ENCODE measurements at places on chromosomes 2 and 18. TPM values are rescaled to one million over a fixed set of nuclear protein-coding genes. Genes with fewer than 3 reads are reported as not detected.

The GTF2A1L gene
- not detected for total RNA-seq

The HDAC4 gene
- 46.2 TPM for total RNA-seq

The MYO7B gene
- not detected for total RNA-seq

The SH3RF3 gene
- 1.3 TPM for total RNA-seq

The AQP4 gene
- total RNA-seq = 1.7 TPM

The TMEM178A gene
- 28.7 TPM for total RNA-seq

The STPG4 gene
- total RNA-seq = 0.33 TPM

The SERTAD2 gene
- 19.0 TPM for total RNA-seq

The EVX2 gene
- not detected for total RNA-seq

The ZCCHC2 gene
- 18.5 TPM for total RNA-seq

The LAMA1 gene
- 257 TPM for total RNA-seq

GRCh38 chr18:398935-399630 lies 101.4 kb downstream of the COLEC12 start:
- peak overlapping the region; percentile 47 for H3K27ac ChIP-seq
- H3K4me3 ChIP-seq = no peak overlapping the region
- no peaks in the 10 kb centered on the region for H3K36me3 ChIP-seq
- DNase-seq = no peak
- no peaks in the 10 kb centered on the region for H3K27me3 ChIP-seq
- H3K4me1 ChIP-seq = peaks cover 2% of the 10 kb centered on the region

DNA sequence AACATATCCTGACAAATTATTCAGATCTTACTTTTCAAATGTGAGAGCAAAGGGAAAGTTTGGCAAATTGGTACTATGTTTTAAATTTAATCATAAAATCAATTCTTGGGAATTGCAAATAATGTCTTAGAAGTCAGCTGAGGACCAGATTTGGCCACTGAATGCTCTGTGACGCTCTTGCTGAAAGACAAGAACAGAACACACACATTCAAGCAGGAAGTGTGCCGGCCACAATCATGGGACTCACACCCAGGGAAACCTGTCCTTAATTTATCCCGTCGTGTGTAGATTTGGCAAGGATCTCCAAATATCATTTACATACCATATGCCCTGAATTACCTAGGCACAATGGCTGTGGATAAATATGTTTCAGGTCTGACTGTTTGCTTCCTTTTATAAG lies 253.1 kb downstream of the TCF4 start:
- no peak for DNase-seq
- H3K4me3 ChIP-seq = no peak overlapping the region
- H3K27me3 ChIP-seq = peaks cover 71% of the 10 kb centered on the region
- H3K36me3 ChIP-seq = peaks cover 8% of the 10 kb centered on the region
- H3K4me1 ChIP-seq = peaks cover 3% of the 10 kb centered on the region

- H3K27me3 ChIP-seq = peaks cover 3% of the 10 kb centered on the region
- H3K36me3 ChIP-seq = no peaks in the 10 kb centered on the region
- no peak overlapping the region for H3K27ac ChIP-seq
- peaks cover 25% of the 10 kb centered on the region for H3K4me1 ChIP-seq
Measured at GRCh38 chr2:150126839-150127238, 360.6 kb downstream of the RND3 start.

DNA sequence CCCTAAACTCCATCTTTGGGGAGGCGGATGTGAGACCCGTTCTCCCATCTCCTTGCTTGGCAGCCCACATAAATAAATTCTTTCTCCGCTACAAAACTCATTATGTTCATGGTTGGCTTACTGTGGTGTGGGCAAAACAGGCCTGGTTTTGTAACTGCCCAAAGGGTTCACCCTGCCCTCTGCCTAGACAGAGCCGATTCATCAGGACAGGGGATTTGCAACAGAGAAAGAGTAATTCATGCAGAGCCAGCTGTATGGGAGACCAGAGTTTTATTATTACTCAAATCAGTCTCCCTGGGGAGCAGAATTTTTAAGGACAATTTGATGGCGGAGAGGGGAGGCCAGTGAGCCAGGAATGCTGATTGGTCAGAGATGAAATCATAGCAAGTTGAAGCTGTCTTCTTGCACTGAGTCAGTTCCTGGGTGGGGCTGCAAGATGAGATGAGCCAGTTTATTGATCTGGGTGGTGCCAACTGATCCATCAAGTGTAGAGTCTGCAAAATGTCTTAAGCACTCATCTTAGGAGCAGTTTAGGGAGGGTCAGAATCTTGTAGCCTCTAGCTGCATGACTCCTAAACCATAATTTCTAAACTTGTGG lies 8.4 kb upstream of the RNF125 start:
- H3K36me3 ChIP-seq = no peaks in the 10 kb centered on the region
- peaks cover 1% of the 10 kb centered on the region for H3K4me1 ChIP-seq
- H3K27me3 ChIP-seq = no peaks in the 10 kb centered on the region
- no peak for DNase-seq

DNA sequence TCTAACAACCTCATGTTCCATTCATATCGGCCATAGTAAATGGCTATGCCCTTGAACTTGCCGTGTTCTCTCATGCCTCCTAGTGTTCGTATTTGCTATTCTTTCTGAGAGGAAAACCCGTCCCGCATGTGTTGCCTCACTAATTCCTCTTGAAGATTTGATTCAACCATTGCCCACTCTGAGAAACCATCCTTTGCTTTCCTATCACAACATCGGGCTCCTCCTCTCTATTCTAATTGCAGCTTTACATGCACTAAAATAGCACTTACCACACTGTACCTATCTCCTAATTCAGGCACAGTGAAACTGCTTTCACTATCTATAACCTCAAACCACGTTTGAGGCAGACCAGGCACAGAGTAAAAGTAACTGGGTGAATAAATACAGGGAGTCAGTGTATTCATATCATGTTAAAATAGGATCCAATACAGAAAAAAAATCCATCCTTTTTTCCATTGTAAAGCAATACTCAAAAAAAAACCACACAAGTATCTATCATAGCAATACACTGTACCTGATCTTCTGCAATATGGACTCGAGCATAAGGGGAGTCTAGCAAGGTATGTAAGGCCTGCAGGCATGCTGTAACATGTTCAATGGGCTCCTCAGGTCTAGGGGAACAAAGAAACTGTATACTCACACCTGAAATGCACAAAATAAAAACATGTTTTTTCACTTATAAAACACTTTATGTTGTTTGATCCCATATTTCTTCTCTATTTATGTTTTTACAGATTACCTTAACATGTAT lies 39.0 kb upstream of the STRN start:
- peaks cover 1% of the 10 kb centered on the region for H3K4me1 ChIP-seq
- H3K27me3 ChIP-seq = no peaks in the 10 kb centered on the region
- DNase-seq = no peak
- H3K4me3 ChIP-seq = no peak overlapping the region
- peaks cover 10% of the 10 kb centered on the region for H3K36me3 ChIP-seq
- H3K27ac ChIP-seq = no peak overlapping the region

DNA sequence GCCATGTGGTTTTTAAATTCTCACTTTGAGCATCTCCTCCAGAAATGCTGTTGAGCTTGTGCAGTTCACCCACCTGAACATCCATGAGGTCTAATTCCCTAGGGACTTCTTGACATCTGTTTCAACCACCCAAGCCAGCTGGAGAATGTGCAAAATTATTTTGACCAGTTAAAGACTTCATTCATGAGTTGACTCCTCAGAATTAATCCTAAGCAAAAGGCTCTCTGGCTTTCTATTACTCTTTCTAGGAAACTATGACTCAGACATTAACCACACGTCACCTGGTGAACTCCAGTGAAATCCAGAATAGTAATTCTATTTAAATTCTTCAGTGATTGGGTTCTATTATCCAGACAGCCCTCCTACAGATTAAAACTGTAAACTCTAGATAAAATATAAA lies 247.5 kb downstream of the NBAS start:
- no peak for DNase-seq

DNA sequence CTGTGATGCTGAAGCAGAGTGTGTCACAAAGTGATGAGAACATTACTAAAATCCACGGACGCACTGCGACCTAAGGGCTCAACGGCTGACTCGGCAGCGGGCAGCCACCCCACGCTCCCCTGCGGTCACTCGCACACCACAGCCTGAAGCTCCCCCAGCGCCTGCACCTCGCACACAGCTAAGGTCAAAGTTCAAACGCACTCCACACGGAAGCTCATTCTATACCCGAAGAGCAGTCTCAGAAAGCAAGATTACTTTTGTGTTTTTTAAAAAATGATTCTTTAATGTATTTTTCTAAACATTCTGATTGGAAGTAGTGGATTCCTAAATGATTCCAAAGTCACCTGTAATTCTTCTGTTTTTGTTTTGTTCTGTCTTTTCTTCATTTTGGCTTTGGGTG lies 21.7 kb downstream of the ASPRV1 start:
- peak overlapping the region; percentile 74 for H3K27ac ChIP-seq
- peaks cover 23% of the 10 kb centered on the region for H3K36me3 ChIP-seq
- no peak for DNase-seq

DNA sequence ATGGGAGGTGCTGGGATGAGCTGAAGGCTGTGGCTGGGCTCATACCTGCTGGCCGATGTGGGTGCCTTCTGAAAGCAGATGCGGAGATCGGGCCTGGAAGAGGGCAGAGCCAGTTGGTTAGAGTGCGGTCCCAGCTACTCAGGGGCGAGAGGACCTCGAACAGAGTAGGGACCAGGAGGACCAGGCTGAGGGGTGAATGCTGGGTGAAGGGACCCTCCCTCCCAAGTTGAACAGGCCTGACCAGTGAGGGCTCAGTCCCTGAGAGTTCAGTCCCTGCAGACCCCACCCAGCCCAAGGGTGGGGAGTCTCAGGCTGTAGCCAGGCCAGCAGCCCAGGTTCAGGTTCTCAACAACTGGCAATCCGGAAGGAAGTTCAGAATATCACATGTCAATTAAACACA lies 232.8 kb upstream of the HS6ST1 start:
- DNase-seq = no peak
- no peak overlapping the region for H3K4me3 ChIP-seq
- peaks cover 14% of the 10 kb centered on the region for H3K27me3 ChIP-seq
- no peak overlapping the region for H3K27ac ChIP-seq

DNA sequence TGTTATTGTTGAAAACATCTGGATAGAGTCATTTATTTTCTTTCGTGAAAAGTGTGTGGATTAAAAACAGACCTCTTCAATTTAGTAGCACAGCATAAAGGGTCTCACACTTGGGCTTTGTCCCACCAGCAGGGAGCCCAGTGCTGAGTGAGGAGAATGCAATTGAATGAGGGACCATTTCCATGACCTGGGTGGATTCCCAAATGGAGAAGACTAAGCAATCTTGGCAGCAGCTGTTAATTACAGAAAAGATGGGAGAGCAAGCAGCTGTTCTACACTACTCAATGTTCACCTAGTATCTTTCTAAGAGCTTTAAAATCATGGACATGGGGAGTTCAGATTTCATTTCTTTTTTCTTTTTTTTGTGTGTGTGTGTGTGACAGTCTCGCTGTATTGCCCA lies 121.8 kb upstream of the FN1 start:
- no peaks in the 10 kb centered on the region for H3K27me3 ChIP-seq
- H3K4me3 ChIP-seq = no peak overlapping the region
- no peak for DNase-seq
- no peaks in the 10 kb centered on the region for H3K4me1 ChIP-seq
- no peaks in the 10 kb centered on the region for H3K36me3 ChIP-seq

- H3K4me3 ChIP-seq = peak overlapping the region; percentile 50
- no peaks in the 10 kb centered on the region for H3K36me3 ChIP-seq
- H3K4me1 ChIP-seq = peaks cover 4% of the 10 kb centered on the region
- H3K27ac ChIP-seq = peak overlapping the region; percentile 52
Measured at GRCh38 chr2:197786010-197786877, 1.1 kb upstream of the BOLL start.

- H3K4me1 ChIP-seq = no peaks in the 10 kb centered on the region
- peaks cover 40% of the 10 kb centered on the region for H3K27me3 ChIP-seq
- H3K4me3 ChIP-seq = no peak overlapping the region
- H3K27ac ChIP-seq = no peak overlapping the region
- no peaks in the 10 kb centered on the region for H3K36me3 ChIP-seq
Measured at GRCh38 chr2:176494949-176495353, 225.7 kb downstream of the MTX2 start.

- DNase-seq = no peak
- no peaks in the 10 kb centered on the region for H3K36me3 ChIP-seq
- H3K4me1 ChIP-seq = peaks cover 1% of the 10 kb centered on the region
- H3K27me3 ChIP-seq = no peaks in the 10 kb centered on the region
- H3K27ac ChIP-seq = no peak overlapping the region
- no peak overlapping the region for H3K4me3 ChIP-seq
Measured at GRCh38 chr2:134260713-134261112, 6.8 kb downstream of the MGAT5 start.

- no peaks in the 10 kb centered on the region for H3K36me3 ChIP-seq
- no peak for DNase-seq
- no peaks in the 10 kb centered on the region for H3K4me1 ChIP-seq
- H3K27ac ChIP-seq = no peak overlapping the region
Measured at GRCh38 chr18:78796693-78797455, 182.7 kb upstream of the SALL3 start.

DNA sequence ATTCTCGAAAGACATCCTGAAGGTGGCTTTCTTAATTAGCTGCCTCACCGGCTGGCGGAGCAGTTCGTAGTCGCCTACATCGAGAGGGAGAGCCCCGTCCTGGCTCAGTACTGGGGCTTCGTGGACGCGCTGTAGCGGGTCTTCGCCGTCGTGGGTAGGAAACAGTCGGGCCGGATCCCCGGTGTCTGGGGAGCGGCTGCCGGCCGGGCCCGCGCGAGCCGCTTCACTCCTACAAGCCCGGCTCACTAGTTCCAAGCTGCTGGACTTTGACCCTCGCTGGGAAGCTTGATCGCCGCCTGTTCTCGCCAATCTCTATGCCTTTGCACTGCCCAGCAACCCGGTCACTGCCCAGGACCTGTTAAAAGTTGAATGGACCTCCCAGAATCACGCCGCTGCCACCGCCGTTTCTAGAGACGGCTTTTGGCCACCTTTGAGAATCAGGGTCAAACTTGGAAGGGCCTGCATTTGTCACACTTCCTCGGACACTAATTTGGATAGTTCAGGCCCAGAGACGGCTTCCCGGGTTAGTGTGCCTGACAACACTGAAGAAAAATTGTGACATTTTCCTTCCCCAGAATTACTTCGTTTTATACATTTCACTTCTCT lies 41.4 kb upstream of the AKAIN1 start:
- peaks cover 24% of the 10 kb centered on the region for H3K4me1 ChIP-seq
- H3K27ac ChIP-seq = peak overlapping the region; percentile 99
- peak; percentile 40 for DNase-seq

DNA sequence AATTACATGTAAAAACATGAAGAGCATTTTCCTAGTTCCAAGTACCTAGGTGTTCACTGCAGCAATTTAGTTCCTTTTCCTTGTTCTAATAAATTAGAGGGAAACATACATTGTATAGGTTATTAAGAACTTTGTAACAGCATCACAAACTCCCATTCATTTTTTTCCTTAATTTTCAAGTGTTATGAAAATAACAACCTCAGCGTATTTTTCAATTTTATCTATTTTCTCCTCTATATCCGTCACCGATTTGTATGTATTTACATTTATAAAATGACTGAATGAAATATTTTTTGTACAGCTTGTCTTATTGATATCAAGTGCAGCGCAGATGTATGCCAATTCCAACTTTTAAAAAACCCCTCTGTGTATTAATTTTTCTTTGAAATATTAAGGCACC lies 44.0 kb downstream of the ZCCHC2 start:
- H3K4me1 ChIP-seq = no peaks in the 10 kb centered on the region
- no peak overlapping the region for H3K27ac ChIP-seq
- H3K4me3 ChIP-seq = no peak overlapping the region
- no peaks in the 10 kb centered on the region for H3K27me3 ChIP-seq
- H3K36me3 ChIP-seq = peaks cover 22% of the 10 kb centered on the region

Data from progenitor cell of endocrine pancreas (in vitro differentiated cells).